ENCODE measurements at places on chromosomes 5 and 9.

- DNase-seq: no peak
Measured at GRCh38 chr9:7298123-7298522, 501.5 kb downstream of the DMAC1 start.

DNA sequence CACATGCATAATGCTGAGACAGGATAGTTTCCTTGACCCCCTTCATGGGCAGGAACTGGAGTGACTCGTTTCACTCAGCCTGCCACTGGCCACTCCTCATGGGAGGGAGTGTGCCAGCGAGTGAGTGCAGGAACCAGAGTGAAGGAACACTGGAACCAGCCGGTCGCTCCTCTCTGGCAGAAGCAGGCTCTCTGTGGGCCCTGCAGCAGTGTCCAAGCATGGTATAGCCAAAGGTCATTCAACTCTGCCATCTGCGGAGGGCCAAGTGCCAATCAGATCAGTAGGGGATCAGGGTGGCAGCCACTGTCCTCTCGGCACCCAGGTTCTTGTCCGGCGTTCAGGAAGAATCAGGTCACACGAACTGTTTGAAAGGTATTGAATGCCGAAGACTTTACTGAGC lies 169.3 kb upstream of the PPP1R2B start:
- no peak for DNase-seq

GRCh38 chr5:122367456-122367855 lies 55.4 kb downstream of the SNCAIP start:
- no peak for DNase-seq

DNA sequence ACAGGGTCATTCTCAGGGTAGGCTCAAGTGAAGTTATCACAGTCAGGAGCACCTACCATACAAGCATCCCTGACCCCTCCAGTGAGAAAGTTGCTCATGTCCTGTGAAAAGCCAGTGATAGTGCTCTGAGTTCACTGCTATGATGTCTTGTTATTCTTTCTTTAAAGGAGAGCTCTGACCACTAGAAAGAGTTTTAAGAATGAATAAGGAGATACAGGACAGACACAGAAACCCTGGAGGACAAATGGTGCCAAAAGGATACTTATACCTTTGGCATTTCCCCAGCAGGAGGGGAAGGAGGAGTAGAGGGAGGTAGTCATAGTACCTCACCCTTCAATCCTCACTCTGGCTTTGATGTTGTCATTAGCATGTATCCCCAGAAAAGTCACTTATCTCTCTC lies 84.0 kb upstream of the AGXT2 start:
- DNase-seq: no peak

DNA sequence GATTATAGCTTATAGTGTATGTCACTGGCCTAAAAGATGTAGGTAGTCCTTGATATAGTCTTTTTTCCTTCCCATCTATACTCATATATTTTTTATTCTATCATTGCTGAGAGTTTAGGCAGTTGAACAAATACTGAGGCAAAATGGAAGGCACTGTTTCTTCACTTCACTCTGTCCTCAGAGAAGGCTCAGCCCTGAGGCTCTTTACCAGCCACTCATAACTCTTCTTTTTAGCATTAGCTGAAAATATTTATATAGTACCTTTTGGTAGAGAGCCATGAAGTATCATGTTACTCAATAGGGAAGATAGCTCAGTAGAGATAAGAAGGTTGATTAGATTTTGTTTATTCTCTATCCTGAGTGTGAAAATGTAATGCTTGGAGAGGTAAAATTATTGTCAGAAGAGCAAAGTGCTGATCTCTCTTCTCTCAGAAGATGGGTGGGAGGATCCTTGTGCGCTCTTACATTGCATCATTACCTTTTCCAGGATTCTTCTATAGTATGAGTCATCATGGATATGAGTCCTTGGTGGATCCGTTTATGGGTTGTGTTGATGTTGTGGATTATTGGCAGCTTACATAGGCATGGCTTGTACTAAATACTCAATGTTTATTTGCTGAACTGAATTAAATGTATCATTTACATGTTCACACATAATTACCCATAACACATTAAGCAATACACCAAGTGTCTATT lies 88.1 kb downstream of the ANXA1 start:
- no peak for DNase-seq

- no peak for DNase-seq
Measured at GRCh38 chr5:96930058-96930457, 5.8 kb upstream of the LNPEP start.

DNA sequence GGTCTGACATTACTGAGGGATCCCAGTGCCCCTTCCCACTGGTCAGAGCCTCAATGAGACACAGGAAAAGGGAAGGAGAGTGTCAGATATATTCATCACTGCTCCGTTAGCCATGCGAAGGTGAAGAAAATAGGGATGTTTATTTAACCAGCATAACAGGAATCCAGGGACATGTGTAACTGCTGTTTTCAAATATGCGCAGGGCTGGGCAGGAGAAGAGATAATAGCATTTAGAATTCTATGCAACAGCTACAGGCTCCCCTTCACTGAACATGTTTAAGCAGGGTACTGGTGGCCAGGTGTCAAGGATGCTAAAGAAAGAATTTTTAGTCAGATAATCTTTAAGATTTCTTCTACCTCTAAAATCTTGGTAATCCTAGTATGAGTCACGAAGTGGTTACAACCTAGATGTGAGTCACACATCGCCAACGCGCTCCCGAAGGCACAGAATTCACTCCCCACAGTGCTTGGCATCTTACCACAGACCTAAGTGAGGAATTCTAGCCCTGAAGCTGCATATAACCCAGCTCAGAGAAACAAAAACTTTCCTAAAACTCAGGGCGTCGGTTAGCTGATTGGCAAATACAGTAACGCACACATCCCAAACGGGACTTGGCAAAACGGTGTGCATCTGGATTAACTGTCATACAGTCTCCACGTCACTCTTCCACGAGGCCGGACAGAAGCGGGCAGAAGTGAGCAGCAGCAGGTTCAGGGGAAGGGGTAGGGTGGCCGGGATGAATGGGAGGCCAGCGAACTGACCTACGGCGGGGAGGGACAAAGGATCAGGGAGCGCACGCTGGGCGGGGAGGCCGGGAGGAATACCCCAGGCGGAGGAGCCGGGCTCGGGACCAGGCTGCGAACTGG lies 1.1 kb downstream of the CTNNAL1 start:
- peak; percentile 48 for DNase-seq

DNA sequence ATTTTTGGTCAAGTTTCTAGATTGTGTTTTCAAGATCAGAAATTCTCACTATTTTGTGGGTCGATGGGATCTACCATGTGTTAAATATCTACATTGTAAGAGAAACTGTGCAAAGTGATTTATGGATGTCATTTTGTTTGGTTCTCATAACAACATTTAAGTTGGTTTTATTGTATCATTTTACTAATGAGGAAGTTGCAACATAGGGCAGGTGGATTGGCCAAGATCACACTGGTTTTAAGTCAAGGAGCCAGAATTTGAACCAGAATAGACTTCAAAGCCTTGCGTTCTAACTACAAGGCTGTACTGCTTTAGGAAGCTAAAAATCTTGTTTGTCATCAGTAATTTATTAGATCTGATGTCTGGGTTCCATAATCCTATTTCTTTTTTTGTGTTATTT lies 23.4 kb downstream of the SH3TC2 start:
- DNase-seq: peak; percentile 23

Measured in CD4-positive, alpha-beta T cell treated with Interleukin-4 for 1 hour (primary cell).